ENCODE measurements at places on chromosomes 4 and X.

DNA sequence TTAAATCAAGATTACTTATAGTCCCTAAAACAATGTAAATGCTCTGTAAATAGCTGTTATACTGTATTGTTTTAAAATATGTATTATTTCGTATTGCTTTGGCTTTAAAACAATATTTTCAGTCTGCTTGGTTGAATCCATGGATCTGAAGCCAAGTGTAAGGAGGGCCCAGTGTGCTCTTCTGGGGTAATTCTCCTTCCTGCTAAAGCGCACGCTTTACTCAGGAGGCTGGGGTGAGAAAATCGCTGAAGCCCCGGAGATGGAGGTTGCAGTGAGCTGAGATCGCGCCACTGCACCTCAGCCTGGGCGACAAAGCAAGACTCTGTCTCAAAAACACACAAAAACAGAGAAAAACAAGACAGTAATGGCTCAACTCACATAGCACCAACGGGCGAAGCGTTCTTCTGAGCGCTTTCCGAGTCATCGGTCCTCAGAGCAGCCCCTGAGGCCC lies 391 bp upstream of the IDUA start:
- DNase-seq, result no peak

- no peak for DNase-seq
These were observed 1157.4 kb downstream of the FAM133A start for GRCh38 chrX:94831364-94831763.

DNA sequence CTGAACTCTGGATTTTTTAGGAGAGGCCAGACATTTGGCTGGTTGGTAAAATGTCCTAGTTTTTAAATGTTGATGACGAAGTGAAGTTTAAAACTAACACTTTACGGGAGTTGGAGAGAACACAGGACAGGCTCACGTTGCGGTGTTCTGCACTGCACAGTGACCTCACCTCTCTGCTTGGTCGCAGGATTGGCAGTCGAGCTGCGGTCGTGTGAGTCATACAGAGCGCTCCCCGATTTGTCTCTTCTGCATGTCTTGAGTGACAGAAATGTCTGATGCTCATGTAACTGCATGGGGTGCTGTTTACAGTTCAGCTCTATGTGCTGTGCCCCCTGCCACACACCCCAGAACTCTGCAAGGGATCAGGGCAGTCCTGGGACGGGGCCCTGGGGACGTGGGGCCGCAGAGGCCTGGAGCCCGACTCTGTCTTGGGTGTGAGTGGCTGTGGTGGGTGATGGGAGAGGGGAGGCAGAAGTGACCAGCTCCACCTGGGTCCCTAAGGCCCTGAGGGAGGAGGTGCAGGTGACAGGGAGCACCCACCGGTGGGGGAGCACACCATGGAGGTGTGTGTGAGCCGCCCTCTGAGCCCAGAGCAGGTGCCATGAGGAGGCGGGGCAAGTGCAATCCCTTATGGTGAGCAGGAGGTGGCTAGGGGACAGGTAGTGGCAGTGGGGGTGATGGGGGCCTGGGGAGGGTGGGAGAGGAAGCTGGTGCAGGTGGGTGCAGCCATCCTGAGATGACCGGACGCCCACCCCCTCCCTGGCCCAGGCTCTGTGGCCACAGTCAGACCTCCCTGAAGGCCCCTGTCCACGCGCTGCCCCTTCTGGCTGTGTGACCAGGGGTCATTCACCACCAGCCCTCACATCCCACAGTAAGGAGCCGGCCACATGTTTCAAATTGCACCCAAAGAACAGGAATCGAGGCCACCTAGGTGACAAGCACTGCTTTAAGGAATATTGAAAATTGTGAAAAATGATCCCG lies 77.9 kb upstream of the ADRA2C start:
- no peak for DNase-seq

GRCh38 chr4:103429283-103429682 lies 231.1 kb upstream of the CENPE start:
- DNase-seq, result no peak
